ENCODE measurements at places on chromosomes 4 and X.

DNA sequence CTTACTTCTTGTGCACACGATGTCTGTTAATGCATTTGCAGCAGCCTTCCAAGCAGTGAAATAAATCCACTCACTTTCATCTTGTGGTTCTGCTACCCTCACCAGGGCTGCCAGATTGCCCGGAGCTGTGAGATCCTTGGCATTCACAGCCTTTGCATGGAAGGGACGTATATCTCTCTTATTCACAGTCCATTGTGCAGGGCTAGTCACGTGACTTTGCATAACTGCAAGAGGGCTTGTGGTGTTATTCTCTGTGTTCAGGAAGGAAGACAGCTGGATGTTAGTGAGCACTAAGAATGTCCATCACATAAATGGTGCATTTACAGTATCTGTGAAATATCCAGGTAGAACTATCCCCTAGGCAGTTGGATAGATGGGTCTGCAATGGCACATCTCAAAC is 96.5 kb upstream of the BEND4 start:
- no peak for DNase-seq

- no peak for DNase-seq
Observed at GRCh38 chrX:11666164-11666563, 444 bp upstream of the ARHGAP6 start.

- no peak for DNase-seq
Observed at GRCh38 chr4:8688041-8688907, 95.7 kb downstream of the CPZ start.

DNA sequence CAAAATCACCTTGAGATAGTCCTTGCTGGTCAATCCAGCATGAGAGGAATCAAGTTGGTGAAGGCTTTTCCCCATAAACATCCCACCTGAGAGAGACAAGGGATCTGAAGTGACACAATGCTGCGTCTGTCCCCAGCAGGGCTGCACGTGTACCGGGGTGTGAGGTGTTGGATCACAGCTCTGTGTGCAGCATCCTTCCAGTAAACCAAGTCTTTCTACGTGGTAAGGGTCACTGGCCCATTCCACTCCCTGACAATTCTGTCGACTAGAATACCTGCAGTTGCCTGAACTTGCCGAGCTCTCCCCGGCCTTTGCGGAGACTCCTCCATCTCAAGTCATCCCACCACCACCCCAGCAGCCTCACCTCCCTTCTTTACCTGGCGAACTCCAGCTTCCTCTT is 14.8 kb downstream of the HELT start:
- no peak for DNase-seq

DNA sequence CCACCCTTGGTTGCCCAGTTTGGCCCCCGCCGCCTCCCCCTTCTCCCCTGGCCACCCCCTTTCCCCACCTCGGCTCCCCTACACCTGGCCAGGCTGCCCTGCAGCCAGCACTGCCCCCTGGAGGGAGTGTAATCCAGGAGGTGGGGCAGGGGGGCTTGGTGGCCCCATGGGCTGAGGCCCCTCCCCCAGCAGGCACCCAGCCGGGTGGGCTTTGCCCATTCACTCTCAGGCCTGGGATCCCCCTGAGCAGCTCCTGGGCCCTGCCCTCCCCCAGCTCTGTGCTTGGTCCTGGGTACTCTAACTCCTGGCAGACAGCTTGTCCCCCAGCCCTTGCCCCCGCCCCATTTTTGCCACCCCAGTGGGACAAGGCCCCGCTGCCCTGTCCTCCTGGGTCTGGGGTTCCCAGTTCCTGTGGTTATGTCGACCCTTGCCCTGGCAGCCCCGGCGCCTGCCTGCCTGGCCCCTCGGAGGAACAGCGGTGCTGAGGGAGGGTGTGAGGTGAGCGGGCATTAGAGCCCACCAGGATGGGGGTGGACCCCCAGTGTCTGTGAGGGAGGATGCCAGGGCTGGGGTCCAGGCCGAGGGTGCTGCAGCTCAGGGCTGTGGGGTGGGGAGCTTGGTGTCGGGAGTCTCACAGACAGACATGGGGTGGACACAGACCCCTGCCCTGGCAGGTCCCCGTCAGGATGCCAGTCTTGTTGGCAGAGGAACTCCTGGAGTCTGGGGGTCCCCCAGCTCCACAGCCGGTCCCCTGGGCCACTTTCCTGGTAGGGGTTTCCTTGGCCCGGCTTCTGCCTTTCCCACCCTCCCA is 10.2 kb downstream of the NAT8L start:
- DNase-seq = no peak

DNA sequence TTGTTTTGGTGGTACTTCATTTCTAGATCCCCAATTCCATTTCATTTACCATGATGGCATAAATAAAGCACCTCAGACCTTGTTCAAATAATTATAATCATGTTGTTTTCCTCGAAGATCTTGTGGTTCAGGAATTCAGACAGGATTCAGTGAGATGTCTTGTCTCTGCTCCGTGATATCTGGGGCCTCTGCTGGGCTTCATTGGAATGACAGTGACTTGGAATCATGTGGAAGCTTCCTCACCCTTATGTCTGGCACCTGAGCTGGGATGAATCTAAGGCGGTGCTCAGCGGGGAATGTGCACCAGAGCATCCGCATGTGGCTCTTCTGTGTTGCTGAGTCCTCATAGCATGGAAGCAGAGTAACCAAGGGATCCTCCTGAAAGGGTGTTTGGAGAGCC is 132.2 kb downstream of the VEGFC start:
- no peak for DNase-seq

DNA sequence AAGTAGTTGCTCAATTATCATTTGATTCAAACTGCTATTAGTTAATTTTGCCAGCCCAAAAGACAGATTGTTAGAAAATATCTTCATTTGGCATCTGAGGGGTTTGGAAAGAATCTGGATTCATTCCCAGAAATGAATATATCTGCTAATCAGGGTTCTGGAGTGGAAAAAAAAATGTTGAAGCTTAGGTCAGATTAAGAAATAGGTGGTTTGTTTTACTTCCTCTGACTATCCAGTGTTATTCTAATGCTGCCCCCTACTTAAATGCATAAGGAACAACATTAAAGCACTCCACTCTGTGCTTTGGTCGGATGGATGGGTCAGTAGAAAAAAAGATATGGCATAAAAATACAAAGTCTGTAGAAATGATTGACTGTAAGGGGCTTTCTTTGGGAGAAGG is 89.0 kb downstream of the LUZP4 start:
- DNase-seq = no peak

- peak; percentile 23 for DNase-seq
Observed at GRCh38 chr4:15755321-15756155, 22.6 kb upstream of the CD38 start.

- no peak for DNase-seq
Observed at GRCh38 chr4:53173576-53173975, 192.3 kb downstream of the SCFD2 start.

DNA sequence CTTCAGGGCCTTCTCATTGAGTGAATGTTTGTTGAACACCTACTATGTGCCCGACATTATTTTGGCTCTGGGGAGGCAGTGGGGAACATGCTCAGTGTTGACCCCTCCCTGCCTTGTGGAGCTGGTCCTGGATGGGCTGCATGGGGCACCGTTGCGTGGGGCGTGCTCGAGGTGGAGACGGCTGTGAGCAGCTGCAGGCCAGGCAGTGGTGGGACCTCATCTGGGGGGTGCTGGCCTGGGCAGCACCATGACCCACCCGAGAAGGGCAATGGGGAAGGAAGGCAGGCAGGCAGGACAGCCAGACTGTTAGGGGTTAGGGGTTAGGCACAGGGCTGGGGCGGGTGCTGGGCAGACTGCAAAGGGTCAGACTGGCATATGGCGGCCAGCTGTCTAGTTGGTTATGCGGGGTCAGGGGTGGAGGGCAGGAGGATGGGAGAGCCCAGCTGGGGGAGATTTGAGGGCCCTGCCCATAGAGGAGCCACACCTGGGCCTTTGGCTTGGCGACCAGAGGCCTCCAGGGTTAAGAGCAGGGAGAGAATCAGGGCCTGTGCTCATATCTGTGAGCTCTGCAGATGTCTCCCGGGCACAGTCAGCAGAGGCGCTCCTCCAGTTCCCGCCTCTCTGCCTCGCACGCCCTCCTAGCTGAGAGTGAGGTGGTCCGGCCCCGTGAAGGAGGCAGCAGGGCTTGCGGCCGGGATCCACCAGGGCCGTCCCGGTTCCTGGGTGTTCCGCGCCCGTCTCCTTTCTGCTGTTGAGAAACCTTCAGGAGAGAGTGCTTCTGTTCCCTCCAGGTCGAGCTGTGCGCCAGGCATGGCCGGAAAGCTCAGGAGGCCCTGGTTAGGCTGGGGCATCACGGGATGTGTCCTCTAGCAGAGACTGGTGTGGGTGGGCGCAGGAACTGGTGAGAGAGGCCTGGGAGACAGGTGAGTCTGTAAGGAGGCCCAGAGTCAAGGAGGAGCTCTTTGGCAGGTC is 73.3 kb downstream of the RGS12 start:
- no peak for DNase-seq

DNA sequence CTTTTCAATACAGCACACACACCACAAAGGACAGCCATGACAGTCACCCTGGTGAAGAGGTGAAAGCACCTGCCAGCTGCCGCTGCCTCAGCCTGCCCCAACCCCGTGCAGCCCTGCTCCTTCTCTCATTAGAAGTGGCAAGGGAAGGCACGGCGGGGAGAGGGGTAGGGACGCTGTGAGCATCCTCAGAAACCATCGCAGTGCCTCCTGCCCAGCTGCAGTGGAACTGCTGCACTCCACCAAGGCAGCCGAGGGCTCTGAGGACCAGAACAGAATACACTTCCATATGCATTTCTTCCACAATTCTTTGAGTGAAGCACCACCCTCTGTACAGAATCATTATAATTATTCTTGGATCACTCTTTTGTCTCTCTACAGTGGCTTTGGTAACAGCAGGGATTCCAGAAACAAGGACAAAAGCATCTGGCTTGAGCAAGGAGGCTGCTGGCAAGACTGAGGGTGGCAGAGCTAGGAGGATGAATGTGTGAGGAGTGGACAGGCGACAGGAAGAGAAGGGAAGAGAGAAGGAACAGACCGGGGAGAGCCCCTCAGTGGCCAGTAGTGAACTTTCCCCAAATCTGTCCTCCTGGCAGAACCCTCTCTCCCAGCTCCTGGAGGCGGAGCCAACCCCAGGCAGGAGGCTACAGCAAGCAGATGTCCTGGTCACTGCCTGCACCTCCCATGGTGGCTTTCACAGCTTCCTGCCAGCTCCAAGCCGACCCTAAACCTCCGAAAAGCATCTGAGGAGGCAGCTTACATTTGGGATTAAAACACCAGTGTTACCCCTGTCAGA is 73.2 kb downstream of the MTNR1A start:
- DNase-seq = no peak

- no peak for DNase-seq
Observed at GRCh38 chr4:16993956-16994840, 95.8 kb upstream of the LDB2 start.

GRCh38 chr4:183988874-183989273 is 83.8 kb downstream of the STOX2 start:
- no peak for DNase-seq

- no peak for DNase-seq
Observed at GRCh38 chrX:130594453-130594916, 192.7 kb downstream of the RBMX2 start.

DNA sequence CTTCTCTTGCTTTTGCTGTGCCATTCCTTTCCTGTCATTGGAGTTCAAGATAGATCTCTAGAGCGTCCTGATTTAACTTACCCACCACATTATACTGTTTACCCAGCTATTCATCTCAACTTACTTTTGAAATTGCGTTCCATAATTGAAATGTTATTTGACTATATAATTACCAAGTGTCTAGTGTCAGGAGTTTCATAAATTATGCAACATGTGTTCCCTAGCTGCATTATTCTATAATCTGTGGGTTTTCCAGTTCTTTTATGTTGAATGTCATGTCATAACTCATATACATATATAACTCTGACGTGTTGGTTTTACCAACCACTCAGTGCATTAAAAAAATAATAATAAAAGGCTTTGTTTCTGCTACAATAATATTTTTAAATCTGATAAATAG is 285.9 kb upstream of the ARSJ start:
- DNase-seq = no peak

GRCh38 chrX:41384051-41384705 is 50.2 kb downstream of the DDX3X start:
- DNase-seq = no peak

- DNase-seq = no peak
Observed at GRCh38 chrX:150409486-150409885, 46.4 kb downstream of the MAMLD1 start.

DNA sequence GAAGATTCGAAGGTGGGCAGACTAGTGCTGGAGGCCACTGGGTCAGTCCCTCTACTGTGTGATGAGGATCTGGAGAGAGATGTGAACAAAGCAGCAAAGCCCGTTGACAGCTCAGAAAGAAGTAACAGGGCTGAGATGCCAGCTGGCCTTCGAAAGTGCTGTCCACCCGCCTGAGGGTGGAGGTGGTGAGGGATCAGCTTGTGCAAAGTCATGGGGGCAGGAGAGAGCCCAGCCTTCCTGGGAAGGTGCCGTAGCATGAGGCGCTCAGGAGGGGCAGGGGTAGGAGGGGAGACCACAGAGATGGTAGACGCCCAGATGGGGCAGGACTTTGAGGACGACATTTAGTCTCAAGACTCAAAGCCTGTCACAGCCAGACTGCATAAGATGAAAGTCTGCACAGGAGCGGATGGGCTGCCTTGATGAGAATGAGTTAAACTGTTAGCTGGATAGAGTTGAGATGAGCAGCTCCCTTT is 19.7 kb downstream of the TBC1D14 start:
- no peak for DNase-seq

DNA sequence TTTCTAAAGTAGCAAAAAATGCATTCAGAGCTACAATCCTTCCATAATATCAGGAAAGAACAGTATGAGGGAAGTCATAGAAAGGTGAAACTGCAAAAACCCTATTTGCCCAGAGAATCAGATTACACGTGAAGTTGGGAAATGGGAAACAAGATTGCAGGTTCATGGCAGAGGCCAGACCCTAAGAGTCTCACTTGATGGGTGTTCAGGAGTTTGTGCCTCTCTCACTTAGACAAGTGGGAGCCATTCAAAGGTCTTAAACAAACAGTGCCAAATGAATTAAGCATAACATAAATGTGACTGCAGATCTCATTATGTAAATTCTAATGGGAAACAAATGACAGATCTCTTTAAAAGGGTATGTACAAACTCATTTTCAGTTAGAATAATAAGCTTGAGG is 91.6 kb downstream of the ARAP2 start:
- DNase-seq = no peak

DNA sequence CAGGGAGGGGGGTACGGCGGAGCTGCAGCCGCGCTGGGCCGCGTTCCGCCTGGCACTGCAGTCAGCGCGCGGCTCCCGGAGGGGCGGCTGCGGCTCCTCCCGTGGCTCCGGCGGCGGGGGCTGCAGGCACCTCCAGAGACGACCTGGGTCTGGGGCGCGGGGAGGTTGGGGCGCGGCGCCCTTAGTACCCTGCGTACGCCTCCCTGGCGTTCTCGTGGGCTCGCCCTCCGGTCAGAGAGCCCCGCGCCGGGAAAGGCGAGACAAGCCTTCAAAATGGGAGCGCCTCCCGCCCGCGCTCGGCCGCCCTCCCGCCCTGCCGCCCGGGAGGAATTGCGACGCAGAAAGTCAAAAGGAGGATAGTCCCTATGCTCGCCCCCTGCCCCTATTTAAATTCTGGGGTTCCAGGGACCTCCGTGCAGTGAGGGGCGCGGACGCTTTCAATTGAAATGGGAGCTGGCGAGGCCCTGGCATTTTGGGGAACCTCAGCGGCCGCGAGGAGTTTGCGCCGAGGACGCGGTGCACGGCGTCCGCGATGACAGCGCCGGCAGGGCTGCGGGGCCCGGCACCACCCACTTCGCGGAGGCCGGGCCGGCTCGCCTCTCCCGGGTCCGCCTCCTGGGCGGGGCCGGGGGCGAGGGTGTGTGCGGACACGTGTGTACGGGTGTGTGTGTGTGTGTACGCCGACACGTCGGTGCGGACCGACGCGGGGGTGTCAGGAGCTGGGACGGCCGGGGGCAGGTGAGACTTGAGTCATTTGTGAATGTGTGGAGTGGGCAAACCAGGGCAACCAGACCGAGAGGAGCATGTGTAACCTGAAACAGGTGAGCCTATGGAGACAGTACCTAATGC is 544 bp downstream of the HERC3 start:
- peak; percentile 69 for DNase-seq
